ENCODE measurements at places on chromosomes 7 and 10.

DNA sequence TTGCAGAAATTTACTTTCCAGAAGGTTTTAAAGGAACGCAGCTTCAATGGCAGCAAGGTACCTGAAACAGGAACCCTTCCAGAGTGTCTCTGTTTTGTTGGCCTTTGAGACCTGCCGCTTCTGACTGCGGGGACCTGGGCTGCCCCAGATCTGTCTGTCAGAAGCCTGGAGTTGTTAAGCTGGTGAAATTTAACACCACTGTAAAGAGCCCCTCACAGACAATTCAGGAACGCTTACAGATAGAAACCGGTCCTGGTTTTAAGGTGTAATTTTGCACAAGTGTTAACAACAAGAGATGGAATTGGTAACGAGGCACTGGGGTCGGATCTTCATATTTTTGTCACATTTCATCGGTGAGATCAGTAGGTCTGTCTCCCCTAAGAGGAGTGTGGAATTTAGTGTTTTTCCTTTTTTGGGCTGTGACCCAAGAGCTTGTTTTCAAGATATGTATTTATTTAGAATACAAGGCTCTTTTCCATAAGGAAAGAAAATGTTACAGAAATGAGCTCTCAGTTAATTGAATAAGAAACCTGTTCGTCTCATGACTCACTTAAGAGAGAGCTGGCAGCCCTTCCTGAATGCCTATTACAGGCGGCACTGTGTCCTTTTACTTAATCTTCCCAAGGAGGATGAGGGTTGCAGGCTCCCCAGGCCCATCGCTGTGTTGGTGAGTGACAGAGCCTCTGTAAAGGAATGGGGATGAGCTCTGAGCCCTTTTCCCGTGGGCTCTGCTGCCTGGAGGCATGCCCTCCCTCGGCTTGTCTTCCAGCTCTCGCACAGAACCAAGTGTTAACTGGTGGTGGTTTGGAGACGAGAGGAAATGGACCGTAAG is 168.7 kb downstream of the CUX1 start:
- DNase-seq = no peak

GRCh38 chr7:46754140-46754720 is 827.7 kb downstream of the TNS3 start:
- no peak for DNase-seq

DNA sequence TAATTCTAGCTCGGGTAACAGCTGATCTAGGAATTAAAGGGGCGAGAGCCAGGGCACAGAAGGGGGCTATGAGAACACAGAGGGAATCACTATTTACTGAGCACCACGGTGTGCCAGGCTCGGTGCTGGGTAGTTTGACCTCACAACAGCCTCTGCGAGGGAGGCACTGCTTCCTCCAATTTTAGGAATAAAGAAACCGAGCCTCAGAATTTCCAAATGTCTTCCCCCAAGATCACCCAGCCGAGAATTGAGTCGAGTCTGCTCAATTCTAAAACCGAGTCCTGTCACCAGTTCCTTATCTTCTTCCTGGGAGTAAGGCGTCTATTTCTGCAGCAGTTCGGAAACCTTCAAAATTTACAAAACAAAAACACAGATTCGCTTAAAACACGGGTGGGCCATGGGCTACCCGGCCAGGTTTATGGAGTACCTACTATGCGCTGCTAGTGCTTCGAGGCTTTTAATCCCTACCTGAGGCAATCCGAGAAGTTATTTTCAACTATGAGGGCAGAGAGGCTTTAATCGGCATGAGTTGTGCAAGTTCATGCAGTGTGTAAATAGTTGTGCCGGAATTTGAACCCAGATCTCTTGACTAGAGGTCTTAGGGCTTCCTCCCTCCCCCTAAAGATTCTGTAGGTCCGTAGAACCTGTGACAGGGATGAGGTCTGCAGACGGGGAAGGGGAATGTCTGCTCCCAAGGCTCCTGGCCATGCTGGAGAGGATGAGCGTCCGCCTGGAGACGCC is 872 bp upstream of the HMX2 start:
- no peak for DNase-seq

DNA sequence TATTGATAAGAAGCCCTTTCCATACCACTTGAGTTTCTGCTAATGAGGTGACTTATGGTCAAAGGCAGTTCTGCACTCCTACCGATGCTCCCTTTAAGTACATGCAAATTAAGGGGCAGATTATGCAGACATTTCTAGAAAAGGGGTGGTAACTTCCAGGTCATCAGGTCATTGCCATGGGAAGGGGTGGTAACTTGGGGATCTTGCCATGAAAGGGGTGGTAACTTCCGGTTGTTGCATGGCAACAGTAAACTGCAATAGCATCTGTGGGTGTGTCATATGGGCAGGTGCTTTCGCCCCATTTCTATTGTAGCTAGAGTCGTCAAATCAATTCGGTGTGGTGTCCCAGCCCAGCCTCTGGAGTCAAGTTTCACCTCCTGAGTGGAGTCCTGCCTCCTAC is 150.9 kb downstream of the UBE2H start:
- DNase-seq = no peak

GRCh38 chr10:43244783-43245182 is 22.1 kb downstream of the RASGEF1A start:
- DNase-seq = no peak

DNA sequence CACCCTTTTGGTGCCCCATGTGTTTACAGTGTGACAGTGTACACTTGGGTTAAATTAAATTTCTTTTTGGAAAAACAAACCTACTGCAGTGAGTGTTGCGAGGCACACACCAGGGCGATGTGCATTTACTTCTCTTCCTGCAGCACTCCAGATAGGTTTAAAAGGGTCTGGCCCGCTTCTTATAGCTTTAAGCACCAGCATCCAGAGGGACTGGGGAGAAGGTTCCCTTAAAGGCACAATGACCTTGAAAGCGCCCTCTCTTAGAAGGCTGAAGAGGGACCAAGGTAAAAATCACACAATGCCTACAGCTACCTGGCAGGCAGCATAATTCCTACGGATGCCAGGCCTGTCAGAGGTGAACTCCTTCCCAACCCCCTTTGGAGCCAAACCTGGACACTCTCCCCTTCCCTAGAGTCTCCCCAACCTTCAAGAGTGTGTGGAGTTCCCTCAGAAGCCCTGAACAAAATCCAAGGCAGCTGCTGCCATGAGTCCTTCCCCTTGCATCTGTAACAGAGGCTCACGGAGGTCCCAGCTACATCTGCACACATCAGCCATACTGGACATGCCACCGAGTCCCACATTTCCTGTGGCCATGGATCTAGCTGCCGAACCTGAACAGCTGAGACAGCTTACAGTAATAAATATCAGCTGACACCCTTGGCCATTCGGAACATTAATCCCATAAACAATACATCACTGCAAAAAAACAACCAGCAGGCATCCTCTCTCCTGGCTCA is 33.2 kb downstream of the TRIM8 start:
- no peak for DNase-seq

DNA sequence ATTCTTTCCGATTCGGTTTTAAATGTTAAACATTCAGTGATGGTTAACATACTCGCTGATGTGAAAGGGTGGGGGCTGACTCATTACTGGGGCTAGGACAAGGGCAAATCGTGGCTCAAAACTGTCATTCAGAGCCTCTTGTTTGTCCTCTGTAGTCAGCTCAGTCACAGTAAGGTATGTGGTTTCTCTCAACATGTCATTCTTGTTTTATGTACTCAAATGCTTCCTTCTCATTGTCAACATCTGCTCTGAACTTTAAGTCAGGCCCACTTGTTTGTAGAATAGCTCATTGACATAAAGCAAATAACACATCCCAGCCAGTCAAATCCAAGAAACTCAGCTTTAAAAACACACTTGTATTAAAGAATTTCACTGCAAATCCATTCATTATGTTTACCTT is 7.3 kb downstream of the SLC16A9 start:
- DNase-seq = no peak

DNA sequence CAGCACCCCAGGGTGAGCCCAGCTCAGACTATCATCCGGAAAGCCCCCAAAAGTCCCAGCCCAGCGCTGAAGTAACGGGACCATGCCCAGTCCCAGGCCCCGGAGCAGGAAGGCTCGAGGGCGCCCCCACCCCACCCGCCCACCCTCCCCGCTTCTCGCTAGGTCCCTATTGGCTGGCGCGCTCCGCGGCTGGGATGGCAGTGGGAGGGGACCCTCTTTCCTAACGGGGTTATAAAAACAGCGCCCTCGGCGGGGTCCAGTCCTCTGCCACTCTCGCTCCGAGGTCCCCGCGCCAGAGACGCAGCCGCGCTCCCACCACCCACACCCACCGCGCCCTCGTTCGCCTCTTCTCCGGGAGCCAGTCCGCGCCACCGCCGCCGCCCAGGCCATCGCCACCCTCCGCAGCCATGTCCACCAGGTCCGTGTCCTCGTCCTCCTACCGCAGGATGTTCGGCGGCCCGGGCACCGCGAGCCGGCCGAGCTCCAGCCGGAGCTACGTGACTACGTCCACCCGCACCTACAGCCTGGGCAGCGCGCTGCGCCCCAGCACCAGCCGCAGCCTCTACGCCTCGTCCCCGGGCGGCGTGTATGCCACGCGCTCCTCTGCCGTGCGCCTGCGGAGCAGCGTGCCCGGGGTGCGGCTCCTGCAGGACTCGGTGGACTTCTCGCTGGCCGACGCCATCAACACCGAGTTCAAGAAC is 1.1 kb downstream of the VIM start:
- peak; percentile 97 for DNase-seq

- DNase-seq = no peak
Observed at GRCh38 chr7:156842740-156843140, 50.2 kb downstream of the LMBR1 start.

DNA sequence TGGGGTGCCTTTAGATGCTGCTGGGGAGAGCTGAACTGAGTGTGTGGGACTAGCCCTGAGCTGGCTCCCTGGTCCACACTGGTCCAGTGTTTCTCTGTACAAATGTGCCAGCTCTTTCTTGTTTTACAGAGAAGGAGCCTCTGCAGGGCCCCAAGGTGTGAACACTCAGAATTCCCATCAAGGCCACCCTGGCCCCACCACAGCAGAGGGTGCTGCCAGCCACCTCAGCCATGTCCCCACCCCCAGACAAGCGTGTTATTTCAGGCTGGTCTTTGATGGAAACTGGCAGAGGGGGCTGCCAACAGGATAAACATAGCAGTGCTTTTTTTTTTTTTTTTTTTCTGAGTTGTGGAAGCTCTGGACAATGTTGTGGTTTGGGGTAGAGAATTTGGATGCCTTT is 68.5 kb upstream of the LRRC18 start:
- no peak for DNase-seq

DNA sequence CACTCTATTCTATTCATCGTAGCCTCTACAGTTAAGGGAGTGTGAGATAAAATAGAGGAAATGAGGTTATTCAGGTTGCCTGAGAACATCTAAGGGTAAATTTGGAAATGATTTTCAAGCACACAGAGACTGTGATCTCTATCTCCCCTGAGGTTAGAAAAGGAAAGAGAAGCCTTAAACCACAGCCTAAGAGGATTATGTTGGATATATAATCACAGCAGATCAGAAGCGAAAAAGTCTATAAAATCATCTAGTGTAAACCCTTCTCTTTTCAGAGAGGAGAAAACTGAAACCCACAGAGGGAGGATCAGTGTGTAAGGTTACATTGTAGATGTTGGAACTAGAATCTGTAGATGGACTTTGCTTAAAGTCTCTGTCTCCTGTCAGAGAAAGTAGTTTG is 90.6 kb upstream of the SEMA3E start:
- DNase-seq = no peak

GRCh38 chr10:33749790-33750189 is 415.3 kb upstream of the NRP1 start:
- no peak for DNase-seq

DNA sequence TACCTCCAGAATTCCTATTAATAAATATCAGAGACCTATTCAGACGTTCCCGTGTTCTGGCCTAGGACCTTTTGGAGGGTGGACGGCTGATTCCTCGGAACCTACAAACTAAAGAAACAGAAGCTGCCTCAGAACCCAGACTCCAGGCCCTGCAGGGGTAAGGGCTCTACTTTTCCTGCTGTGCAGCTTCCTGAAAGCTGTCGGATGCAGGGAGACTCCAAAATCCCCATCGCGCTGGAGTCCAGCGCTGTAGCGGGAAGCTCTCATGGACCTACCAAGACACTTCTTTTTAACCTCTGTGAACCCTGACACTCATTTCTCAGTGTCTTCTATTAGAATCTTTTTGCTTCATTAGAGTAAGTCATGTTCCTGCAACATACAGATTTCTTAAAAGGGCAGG is 244.5 kb upstream of the PITRM1 start:
- no peak for DNase-seq

GRCh38 chr10:67629461-67629971 is 66.5 kb downstream of the CTNNA3 start:
- DNase-seq = no peak

DNA sequence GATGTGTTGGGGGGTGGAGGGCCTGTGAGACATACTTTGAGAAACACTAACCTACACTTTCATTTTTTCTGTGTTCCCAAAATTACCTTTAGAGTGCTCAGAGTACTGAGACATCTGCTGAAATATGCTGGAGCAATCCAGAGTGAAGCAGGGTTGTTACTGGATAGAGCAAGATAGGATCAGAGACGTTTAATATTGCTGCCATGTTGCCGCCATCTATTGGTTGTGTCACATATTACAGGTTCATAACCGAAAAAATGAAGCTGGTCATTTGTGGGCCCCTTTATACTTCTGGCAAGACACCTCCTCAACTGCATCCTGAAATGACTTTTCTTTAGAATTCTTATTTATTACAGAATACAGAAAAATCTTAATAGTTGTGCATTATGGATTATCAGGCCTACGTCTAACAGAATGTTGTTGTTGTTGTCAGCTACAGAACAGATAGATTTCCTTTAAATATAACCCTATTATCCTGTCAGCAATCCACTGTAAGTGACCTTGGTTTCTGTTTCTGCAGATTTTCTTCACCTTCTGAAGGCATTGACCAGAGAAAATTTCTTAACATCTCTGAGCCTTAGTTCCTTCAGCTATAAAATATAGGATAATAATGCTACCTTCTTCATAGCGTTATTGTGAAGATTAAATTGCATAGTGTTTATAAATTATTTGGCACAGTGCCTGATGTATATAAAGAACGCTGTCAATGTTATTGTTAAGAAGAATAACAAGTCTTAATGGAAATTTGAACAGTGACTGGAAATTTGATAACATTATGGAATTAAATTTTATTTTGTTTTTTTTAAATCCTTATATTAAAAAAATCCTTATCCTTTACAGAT is 16.2 kb upstream of the DLD start:
- DNase-seq = peak; percentile 66

DNA sequence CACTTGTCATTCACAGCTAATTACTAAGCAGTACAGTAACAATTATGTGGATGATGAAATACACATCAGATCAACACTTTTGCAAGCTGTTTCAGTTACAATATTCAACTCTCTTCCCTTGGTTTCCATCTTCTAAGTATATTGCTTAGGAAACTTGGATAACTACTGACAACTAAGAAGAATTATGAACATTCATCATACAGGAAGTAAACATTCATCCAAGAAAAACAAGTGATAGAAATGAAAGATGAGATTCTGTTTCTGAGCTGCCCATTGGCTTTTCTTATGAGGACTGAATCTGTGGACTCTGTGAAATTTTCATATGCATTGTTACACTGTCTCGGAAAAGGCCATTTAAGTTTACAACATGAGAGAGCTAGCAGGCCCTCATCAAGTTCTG is 240.2 kb downstream of the PRKG1 start:
- DNase-seq = no peak

- no peak for DNase-seq
Observed at GRCh38 chr7:1943326-1943725, 273.2 kb downstream of the ELFN1 start.

- DNase-seq = no peak
Observed at GRCh38 chr10:121668314-121669027, 70.2 kb upstream of the FGFR2 start.
